ENCODE measurements at places on chromosomes 5 and 9.

DNA sequence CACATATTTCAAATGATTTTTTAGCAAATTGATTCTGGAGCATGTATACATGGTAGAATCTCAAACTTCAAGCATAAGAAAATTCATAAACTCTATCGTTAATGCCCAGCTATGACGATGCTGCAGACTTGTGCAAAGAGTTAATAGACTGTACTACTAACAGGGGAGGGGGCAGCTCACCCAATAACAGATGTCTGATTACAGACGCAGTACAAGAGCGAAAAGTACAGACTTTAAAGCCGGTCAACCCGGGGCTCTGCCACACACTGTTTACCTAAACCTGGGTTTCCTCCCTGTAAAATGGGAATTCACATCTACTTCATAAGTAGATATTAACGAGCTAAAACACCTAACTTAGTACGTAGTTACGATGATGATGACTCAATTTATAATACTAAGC, 651 bp downstream of the TRIM23 start:
- peak; percentile 0 for DNase-seq

GRCh38 chr5:136768457-136768856, 403.1 kb upstream of the TRPC7 start:
- no peak for DNase-seq

DNA sequence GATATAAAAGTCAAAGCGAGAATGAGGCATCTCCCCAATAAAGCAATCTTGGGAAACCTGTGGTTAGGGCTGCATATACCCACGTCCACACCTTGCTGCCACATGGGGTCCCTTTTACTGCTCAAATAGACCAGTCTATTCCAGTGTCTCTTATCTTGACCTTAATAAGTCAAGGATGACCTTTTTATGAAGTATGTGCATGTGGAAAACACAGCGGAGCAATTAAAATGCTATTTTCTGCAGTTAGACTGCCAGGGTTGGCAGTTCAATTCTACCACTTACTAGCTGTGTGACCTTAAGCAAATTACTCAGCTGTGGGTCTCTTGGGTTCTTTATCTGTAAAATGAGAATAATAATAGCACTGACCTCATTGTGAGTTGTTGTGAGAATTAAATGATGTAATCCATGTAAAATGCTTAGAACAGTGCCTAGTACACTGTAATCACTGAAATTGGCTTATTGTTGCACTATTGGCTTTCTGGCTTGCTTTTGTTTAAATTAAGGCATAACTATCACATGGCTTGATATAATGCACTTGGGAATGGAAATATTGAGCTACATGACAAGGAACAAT, 67.8 kb upstream of the HSPB3 start:
- peak; percentile 37 for DNase-seq

GRCh38 chr9:12503606-12504122, 189.5 kb upstream of the TYRP1 start:
- DNase-seq: no peak

DNA sequence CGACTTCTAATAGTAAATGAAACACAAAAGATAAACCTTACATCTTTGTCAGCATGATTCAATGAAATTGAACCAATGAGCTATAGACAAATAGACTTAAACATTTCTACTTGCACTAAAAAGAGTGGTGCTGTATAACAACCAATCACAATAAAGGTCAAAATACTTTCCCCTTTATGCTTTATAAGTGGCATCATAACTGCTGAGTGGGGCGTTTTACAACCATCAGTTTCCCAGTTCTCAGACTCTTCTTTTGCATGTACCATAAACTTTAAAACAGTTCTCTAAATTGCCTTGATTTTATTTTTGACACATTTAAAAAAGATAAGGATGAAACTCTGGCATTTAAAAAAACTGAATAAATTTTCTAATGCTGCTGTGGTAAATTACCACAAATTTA, 356.2 kb downstream of the NNT start:
- DNase-seq: no peak

GRCh38 chr5:116229131-116229689, 144.4 kb downstream of the COMMD10 start:
- DNase-seq: no peak

DNA sequence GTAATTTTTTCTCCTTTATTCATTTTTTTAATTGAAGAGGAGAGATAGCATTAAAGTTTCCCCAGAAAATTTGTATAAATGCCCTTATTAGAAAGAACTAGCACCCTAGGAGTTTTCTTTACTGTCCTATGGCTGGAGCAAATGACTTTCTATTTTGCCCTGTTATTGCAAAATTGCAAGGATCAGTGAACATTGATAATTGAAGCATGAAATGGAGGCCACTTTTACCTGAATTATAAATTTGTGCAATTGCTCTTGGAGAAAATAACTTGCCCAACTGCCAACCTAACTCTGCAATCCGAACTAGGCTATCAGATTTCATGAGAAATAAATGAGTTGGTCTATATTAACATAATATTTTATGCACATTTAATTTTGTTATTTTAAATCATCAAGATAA, 111.9 kb downstream of the MTRR start:
- no peak for DNase-seq

GRCh38 chr5:7976411-7977190, 107.7 kb downstream of the MTRR start:
- no peak for DNase-seq

- DNase-seq: no peak
Measured at GRCh38 chr9:5419987-5420386, 17.7 kb downstream of the PLGRKT start.

DNA sequence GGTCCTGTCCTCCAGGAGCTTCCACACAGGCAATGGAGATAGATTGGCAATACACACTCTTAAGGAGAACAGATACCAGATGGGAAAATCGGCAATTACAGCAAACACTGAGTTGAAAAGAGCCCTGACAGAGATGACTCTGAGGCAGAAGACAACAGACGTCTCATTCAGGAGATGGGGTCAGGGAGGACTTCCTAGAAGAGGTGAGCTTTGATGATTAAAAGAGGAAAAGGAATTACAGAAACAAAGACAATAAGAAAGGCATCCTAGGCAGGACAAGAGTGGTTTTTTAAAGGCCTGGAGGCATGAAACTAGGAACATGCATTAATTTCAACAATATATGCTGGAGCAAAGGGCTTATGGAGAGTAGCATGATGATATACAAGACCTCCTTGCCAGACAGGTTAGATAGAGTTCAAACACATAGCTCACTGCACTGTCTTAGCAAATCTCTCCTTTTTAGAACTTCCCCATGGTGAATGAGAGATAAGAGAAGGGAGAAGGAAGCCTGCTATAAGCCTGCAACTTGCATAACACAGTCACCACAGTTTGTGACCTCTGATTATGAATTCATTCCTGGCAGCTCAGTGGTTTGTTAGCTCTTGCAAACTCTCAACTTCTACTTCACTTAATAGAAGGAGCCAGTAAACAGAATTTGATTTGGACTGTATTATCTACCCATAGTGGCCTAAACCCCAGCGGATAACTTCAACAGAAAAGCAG, 48.5 kb downstream of the SIL1 start:
- DNase-seq: peak; percentile 44

DNA sequence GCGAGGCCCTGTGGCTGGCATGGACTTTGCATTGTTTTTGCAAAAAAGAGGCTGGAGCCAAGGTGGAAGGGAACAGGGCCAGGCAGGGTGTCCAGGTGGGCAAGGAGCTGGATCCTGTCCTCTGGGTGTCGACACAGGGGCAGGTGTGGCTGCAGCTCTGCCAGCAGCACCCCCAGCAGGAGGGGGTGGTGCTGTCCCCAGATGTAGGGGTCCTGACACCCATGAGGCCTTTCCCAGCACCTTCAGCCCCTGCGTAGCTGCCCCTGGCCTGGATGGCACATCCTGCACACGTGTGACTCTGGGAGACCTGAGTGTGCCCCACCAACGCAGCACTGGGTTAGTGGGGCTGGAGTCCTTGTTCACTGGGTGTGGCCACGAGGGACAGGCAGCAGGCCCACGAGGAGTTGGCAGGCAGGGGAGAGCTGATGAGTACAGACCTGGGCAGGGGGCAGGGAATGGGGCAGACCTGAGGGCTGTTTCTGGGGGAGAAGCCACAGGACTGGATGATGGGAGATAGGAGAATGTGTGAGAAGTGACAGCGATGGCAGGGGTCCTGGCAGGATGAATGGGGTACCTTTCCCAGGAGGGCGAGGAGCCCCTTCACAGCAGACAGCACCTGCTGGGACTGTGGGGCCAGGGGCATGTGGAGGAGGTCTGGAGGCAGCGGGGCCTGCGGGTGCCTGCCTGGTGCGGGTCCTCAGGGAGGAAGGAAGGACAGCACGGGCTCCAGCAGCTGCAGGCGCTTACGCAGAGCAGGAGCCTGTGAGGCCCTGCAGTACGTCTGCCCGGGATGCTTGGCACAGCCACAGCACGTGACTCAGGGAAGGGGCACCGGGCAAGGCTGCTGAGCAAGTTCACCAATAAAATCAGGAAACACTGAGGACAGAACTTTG, 3.6 kb upstream of the RASGEF1C start:
- DNase-seq: no peak

- DNase-seq: peak; percentile 75
Measured at GRCh38 chr5:129996896-129997295, 92.6 kb downstream of the CHSY3 start.

DNA sequence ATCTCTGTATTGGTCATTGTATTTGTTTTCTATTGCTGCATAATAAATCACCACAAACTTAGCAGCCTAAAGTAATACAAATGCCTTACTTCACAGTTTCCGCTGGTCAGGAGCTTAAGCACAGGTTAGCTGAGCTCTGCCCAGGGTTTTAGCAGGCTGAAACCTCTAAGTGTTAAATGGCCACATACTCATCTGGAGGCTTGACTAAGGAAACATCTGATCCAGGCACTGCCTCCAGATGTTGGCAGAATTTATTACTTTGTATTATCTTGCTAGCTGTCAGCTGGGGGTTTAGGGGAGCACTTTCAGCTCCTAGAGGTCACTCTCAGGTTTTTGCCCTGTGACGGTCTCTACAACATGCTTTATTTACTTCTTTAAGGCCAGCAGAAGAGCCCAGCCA, 23.2 kb upstream of the RARS1 start:
- peak; percentile 24 for DNase-seq

DNA sequence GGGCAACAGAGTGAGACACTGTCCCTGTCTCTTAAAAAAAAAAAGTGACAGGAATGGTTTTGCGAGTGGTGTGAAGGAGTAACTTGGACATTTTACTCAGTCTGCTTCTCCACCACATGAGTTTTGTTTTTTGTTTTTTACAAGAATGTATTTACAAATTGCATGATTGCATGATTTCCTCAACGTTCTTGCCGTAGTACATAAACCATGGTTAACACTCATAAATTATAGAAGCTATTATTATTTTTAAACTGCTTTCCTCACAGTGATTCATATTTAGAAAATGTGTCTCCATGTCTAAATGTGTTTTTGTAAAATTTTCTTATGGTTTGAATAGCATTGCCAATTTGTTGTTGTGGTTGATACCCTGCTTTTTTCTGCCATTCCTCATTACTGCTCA, 220.0 kb downstream of the GOLPH3 start:
- peak; percentile 79 for DNase-seq

All from AG10803 (cell line).